ENCODE measurements at places on chromosomes 4 and X.

DNA sequence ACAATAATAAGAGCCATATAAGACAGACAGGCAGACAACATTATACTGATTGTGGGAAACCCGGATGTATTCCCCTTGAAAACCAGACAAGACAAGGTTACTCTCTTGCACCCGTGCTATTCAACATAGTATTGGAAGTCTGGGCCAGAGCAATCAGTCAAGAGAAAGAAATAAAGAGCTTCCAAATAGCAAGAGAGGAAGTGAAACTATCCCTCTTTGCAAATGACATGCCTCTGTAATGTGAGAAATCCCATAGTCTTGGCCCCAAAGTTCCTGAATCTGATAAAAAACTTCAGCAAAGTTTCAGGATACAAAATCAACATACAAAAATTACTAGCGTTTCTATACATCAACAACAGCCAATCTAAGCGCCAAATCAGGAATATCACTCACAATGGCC, 102.1 kb downstream of the DCAF12L2 start:
- no peak for DNase-seq

GRCh38 chrX:31036895-31037294, 34.9 kb downstream of the FTHL17 start:
- DNase-seq = peak; percentile 71

GRCh38 chrX:56000174-56000573, 232.0 kb upstream of the KLF8 start:
- no peak for DNase-seq

- DNase-seq = no peak
Measured at GRCh38 chrX:69365755-69366154, 138.4 kb upstream of the NALF2 start.
